ENCODE measurements at places on chromosomes 3 and 15.

- DNase-seq = no peak
Measured at GRCh38 chr15:44682211-44682610, 18.7 kb upstream of the SPG11 start.

DNA sequence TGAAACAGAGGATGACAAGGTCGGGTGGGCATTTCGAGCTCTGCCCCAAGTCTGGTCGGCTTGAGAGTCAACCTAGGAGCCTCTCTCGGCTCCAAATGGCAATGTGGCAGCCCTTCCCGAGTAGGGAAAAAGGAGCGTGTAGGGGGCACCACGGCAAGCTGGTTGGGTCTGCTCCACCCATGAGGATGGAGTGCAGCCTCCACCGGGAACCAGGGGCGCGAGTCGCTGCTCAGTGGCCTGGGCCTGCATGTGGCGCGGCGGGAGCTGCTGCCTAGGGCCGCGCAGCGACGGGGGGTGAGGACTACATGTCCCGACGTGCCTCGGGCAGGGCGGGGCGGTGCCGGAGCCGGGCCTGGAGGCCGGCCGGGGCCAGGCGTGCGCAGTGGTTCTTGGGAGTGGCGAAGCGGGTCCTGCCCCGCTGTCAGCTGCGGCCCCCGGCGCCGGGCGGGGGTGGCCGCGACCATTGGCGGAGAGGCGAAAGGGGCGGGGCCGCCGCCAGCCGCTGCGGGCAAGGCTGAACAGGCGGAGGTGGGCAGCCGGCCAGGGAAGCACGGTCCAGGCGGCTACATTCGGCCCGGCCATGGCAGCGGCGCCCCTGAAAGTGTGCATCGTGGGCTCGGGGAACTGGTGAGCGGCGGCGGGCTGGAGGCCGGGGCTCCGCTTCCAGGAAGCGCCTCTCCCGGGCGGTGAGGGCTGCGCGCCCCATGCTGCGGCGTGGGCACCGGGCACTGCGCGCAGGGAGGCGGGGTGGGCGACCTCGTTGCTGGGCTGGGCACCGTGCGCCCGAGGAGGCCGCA lies at the start of gene GPD1L:
Gene GPD1L (plus strand): TSS at position 489 of the 797 bp plus-strand sequence. CDS start 92 bp downstream, at position 581.
- peak; percentile 85 for DNase-seq

DNA sequence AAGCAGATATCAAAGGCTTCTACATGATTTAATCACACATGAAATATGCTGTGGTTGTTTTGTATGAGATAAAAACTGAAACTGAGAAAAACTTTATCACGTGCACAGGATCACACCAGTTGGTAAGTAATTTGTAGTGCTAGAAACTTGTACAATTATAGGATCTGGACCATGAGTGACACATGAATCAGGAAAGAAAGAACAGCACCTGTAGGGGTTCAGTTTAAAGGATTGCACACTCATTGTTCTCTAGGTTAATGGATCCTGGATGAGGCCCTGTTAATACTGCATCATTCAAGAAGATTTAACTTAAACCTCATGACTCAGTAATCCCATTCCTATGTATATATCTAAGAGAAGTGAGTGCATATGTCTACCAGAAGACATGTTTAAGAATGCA lies 87.9 kb downstream of the STT3B start:
- DNase-seq = no peak

DNA sequence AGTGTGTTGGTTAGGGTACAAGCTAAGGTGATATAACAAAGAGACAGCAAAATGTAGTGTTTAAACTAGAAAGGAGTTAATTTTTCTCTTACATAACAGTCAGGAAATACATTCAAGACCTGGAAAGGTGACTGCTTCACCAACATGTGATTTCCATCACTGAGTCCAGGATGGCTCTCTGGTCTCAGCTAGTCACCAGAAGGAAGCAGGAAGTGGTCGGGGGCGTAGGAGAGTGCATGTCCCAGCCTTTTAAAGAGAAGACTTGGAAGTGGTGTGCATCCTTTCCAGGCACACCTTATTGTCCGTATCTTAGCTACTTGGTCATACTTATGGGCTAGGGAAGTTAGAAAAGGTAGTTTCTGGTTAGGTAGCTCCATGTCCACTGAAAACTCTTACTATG lies 11.1 kb upstream of the UBE2Q2 start:
- DNase-seq = no peak

DNA sequence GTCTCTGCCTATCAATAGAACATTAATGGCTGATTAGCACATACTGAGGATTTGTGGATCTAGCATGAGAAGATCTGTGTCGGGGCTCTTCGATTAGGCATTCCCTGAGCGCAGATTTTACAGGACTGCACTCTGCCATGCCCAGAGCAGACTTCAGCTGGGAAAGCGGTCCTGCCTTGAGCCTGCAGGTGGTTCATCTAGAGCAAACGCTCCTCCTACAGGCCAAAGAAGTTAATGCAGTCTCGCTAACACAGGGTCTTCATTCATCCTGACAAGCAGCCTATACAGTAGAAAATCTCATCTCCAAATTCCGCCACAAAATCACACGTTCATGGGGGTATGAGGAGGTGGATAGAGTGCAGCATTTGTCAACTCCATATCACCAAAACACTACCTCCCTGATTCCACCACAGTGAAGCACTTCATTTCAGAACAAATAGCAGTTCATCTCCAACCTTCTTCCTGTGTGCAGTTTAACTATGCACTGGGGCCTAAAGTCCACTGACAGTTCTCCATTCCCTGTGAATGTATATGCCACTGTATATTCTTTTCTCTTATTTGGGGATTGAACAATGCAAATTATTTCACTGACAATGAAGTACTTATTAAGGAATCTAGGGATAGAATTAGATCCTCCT lies 405.8 kb downstream of the IGSF11 start:
- DNase-seq = peak; percentile 69

- DNase-seq = no peak
Measured at GRCh38 chr3:144501467-144501866, 529.8 kb downstream of the DIPK2A start.

DNA sequence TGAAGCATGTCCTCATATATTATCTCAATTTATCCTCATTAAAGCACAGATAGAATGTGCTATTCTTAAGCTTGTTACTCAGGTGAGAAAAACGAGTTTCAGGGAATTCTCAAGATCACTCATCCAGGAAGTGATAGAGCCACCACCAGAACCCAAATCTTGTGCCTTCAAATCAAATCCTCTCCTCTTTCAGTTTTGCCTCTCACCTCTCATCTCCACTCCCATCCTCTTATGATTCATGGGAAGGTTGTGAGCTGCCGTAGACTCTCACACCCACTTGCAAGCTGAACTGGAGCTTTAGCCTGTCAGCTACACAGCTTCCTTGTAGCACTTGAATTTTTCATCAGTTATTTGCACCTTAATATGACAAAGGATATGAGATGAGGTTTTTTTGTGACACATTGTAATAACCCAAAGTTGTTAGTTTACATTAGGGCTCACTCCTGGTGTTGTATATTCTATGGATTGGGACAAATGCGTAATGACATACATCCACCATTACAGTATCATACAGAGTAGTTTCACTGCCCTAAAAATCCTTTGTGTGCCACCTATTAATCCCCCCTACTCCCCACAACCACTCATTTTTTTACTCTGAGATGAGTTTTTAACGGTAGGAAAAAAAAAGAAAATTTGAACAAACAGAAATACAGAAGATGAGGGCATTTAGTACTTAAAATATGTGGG lies 25.7 kb downstream of the GPR15 start:
- DNase-seq = no peak

DNA sequence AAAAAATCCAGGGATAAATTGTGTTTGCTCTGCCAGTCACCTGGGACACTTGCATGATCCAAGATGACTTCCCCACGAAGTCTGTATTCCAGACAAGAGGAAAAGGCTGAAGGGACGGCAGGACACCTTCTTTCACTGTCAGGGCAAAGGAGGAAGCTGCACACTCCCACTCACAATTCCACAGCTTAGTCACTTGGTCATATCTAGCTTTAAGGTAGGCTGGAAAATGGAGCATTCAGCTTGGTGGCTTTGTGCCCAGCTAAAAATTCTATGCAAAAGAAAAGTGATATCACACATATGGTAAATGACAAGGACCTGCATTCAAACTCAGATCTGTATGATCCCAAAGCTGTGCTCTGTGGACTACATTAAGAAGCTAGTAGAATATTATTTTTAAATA lies 109.2 kb upstream of the TPM1 start:
- DNase-seq = no peak
